ENCODE measurements at places on chromosomes 1 and 21. TPM values are rescaled to one million over a fixed set of nuclear protein-coding genes. Genes with fewer than 3 reads are reported as not detected.

The AKNAD1 gene
- total RNA-seq = 0.19 TPM

The IGSF9 gene
- 44.1 TPM for total RNA-seq

The SERINC2 gene
- total RNA-seq = 258 TPM

The PLA2G2A gene
- not detected for total RNA-seq

The SPRR2G gene
- total RNA-seq = not detected

The CHIA gene
- not detected for total RNA-seq

The VASH2 gene
- total RNA-seq = 0.05 TPM

The IL19 gene
- not detected for total RNA-seq

The THEMIS2 gene
- 8.8 TPM for total RNA-seq

The KRTAP7-1 gene
- total RNA-seq = not detected

The BSDC1 gene
- total RNA-seq = 45.7 TPM

The MARCKSL1 gene
- total RNA-seq = 75.3 TPM

The LIPI gene
- total RNA-seq = not detected

The TCEA3 gene
- total RNA-seq = 4.4 TPM

The DCLRE1B gene
- total RNA-seq = 6.8 TPM
